ENCODE measurements at places on chromosomes 1 and 21. TPM values are rescaled to one million over a fixed set of nuclear protein-coding genes. Genes with fewer than 3 reads are reported as not detected.

DNA sequence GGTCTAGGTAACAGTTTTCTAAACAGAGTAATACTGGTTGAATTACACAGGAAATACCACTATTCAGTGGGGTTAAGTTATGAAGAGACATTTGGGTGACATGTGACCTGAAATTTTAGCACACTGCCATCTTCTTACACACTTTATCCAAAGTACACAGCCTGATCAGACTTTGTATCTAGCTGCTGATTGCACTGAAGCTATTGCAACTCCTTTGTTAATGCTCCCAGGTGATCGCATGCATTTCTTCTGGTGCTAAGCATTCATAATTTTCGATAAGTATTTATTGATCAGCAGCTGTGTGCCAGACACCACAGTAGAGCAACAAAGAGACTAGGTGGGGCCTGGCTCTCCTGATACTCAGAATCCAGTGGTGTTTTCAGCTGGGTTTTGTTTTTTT is 52.4 kb downstream of the AK4 start:
- no peaks in the 10 kb centered on the region for H3K36me3 ChIP-seq
- no peak for DNase-seq
- H3K27ac ChIP-seq, result no peak overlapping the region
- no peak overlapping the region for H3K4me3 ChIP-seq

GRCh38 chr1:152347116-152347728 is 12.6 kb downstream of the FLG2 start:
- peak; percentile 61 for DNase-seq
- no peak overlapping the region for H3K4me3 ChIP-seq
- H3K4me1 ChIP-seq, result peaks cover 21% of the 10 kb centered on the region

DNA sequence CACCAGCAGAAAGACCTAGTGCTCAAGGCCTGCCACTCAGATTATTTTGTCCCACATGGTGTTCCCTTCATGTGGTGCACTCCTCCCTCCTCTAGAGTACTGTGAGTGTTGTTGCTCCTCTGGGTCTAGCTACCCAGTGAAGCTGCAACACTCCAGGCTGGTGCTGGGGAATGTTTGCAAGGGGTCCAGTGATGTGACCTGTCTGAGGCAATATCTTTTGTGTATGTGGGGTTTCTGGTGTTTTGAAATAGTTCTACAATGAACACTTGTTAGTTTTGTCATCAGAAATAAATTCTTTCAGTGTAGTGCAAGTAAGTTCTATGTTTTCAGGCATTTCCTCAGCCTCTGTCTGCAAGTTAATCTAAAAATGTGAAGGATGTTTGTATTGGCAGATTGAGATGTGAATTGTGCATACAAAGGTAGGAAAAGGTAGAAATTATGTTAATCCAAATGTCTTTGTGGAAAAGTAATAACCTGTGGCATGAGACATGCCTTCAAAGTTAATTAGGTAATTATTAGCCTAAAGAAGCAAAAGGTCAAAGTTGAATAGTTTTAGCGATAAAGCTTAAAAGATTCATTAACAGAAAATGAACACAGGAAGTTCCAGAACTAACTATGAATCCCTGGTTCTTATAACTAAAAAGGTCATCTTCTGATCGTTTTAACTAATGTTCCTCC is 616.8 kb downstream of the LTN1 start:
- no peaks in the 10 kb centered on the region for H3K27me3 ChIP-seq
- H3K36me3 ChIP-seq, result no peaks in the 10 kb centered on the region
- 0 out of 2 replicates have a peak, but pooled peaks cover 8% of the 10 kb centered on the region for H3K4me1 ChIP-seq
- H3K4me3 ChIP-seq, result no peak overlapping the region

- no peaks in the 10 kb centered on the region for H3K4me1 ChIP-seq
- H3K27ac ChIP-seq, result no peak overlapping the region
- DNase-seq, result no peak
These were observed 70.4 kb upstream of the ABCG1 start for GRCh38 chr21:42148584-42148983.

The OPTC gene
- total RNA-seq, result not detected

The GNG4 gene
- 0.32 TPM for total RNA-seq

DNA sequence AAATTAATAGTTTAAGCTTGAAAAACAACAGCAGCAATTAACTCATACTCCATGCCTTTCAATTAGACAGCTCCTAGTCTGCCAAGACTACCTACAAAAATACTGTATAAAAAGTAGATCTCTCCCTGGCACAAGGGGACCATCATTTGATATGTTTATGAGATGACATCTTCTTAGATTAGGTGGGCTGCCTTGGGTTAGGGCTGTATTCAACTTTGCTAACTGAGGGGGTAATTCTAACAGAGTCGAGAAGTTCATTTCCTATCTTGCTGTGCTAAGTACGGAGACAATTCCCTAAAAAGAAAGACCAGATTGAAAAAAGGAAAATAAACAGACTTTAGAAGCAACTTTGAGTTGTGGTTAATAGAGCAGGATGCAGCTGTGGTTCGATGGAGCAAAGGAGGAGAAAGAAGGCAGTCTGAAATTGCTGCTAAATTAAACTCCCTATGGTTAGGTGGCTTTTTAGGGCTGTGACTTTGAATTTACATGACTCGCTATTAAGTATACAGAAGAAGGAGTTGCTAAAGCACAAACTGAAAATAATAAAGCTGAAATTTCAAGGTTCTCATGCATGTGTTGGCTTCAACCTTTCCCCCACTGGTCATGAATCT is 75.4 kb downstream of the CDC7 start:
- H3K27me3 ChIP-seq, result no peaks in the 10 kb centered on the region
- H3K4me3 ChIP-seq, result no peak overlapping the region
- H3K4me1 ChIP-seq, result peaks cover 11% of the 10 kb centered on the region
- DNase-seq, result no peak
- H3K27ac ChIP-seq, result no peak overlapping the region

The S100A2 gene
- total RNA-seq, result 9.0 TPM

- no peaks in the 10 kb centered on the region for H3K36me3 ChIP-seq
- 0 out of 2 replicates have a peak, but pooled peaks cover 6% of the 10 kb centered on the region for H3K4me1 ChIP-seq
- H3K4me3 ChIP-seq, result no peak overlapping the region
- no peaks in the 10 kb centered on the region for H3K27me3 ChIP-seq
These were observed 2.0 kb downstream of the AGRN start for GRCh38 chr1:1021920-1022259.

The EPS8L3 gene
- not detected for total RNA-seq

The MSH4 gene
- not detected for total RNA-seq

GRCh38 chr21:14241297-14241696 is 25.3 kb downstream of the RBM11 start:
- no peaks in the 10 kb centered on the region for H3K27me3 ChIP-seq
- H3K4me1 ChIP-seq, result no peaks in the 10 kb centered on the region
- no peak overlapping the region for H3K4me3 ChIP-seq
- H3K27ac ChIP-seq, result no peak overlapping the region
- no peaks in the 10 kb centered on the region for H3K36me3 ChIP-seq

GRCh38 chr1:63523738-63524137 is 413 bp downstream of the EFCAB7 start:
- no peaks in the 10 kb centered on the region for H3K36me3 ChIP-seq
- H3K4me3 ChIP-seq, result peak overlapping the region; percentile 97
- peak; percentile 54 for DNase-seq
- H3K27ac ChIP-seq, result peak overlapping the region; percentile 97
- peaks cover 13% of the 10 kb centered on the region for H3K4me1 ChIP-seq

DNA sequence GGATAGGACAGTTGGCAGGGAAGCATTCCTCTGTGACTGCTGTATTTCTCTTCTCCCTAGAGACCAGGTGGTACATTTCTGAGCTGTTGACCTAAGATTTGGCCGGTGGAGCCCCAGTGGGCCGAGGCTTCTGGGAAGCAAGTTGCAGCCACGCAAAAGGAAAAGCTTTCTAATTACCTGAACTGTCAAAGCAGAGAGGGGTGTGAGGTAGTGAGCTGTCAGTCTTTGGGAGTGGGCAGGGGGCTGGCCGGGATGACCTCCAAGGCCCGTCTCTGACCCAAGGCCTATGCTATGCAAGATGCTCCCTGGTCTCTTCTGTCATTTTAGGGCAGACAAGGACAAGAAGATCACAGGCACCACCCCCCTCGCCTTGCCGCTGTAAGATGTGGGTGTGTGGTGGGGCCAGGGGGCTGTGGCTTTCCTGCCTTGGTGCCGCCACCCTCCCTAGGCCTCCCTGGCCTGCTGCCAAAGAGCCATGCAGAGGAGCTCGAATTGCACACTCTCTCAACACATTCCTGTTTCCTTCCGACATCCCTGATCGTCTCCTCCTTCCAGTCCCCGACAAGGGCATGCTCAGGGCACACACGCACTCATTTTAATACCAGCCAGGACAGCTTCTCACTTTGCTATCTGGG is 7.7 kb downstream of the PADI1 start:
- peaks cover 2% of the 10 kb centered on the region for H3K27me3 ChIP-seq
- DNase-seq, result peak; percentile 56
- H3K4me1 ChIP-seq, result peaks cover 18% of the 10 kb centered on the region
- no peak overlapping the region for H3K27ac ChIP-seq
- no peak overlapping the region for H3K4me3 ChIP-seq
- H3K36me3 ChIP-seq, result no peaks in the 10 kb centered on the region

GRCh38 chr1:215986401-215986800 is 419.3 kb downstream of the KCTD3 start:
- no peak overlapping the region for H3K27ac ChIP-seq
- no peak overlapping the region for H3K4me3 ChIP-seq
- H3K36me3 ChIP-seq, result no peaks in the 10 kb centered on the region

The ATXN7L2 gene
- 2.1 TPM for total RNA-seq

The TFF2 gene
- not detected for total RNA-seq

- no peak overlapping the region for H3K27ac ChIP-seq
- peaks cover 23% of the 10 kb centered on the region for H3K4me1 ChIP-seq
- peak; percentile 44 for DNase-seq
- no peak overlapping the region for H3K4me3 ChIP-seq
- H3K36me3 ChIP-seq, result no peaks in the 10 kb centered on the region
These were observed 569.4 kb upstream of the ADAMTS5 start for GRCh38 chr21:27536319-27536718.

The LRRC38 gene
- total RNA-seq, result not detected

GRCh38 chr1:103516693-103517092 is 8.8 kb upstream of the RNPC3 start:
- no peak overlapping the region for H3K4me3 ChIP-seq
- peaks cover 19% of the 10 kb centered on the region for H3K4me1 ChIP-seq
- no peaks in the 10 kb centered on the region for H3K27me3 ChIP-seq
- DNase-seq, result peak; percentile 45
- no peaks in the 10 kb centered on the region for H3K36me3 ChIP-seq
- no peak overlapping the region for H3K27ac ChIP-seq

GRCh38 chr1:50978144-50978851 is 8.3 kb downstream of the CDKN2C start:
- H3K27ac ChIP-seq, result peak overlapping the region; percentile 83
- no peaks in the 10 kb centered on the region for H3K27me3 ChIP-seq
- H3K4me1 ChIP-seq, result peaks cover 27% of the 10 kb centered on the region
- H3K4me3 ChIP-seq, result peak overlapping the region; percentile 82
- peak; percentile 86 for DNase-seq

GRCh38 chr1:12447307-12447706 is 170.7 kb downstream of the DHRS3 start:
- H3K27me3 ChIP-seq, result no peaks in the 10 kb centered on the region
- H3K4me1 ChIP-seq, result peaks cover 42% of the 10 kb centered on the region
- DNase-seq, result peak; percentile 92
- H3K27ac ChIP-seq, result peak overlapping the region; percentile 94

- H3K4me1 ChIP-seq, result peaks cover 21% of the 10 kb centered on the region
- peak; percentile 41 for DNase-seq
- no peaks in the 10 kb centered on the region for H3K27me3 ChIP-seq
- no peaks in the 10 kb centered on the region for H3K36me3 ChIP-seq
These were observed 152.8 kb downstream of the PPP1R12B start for GRCh38 chr1:202501281-202501680.

The ARHGEF11 gene
- 26.6 TPM for total RNA-seq

- no peak for DNase-seq
- peaks cover 19% of the 10 kb centered on the region for H3K27me3 ChIP-seq
- H3K36me3 ChIP-seq, result no peaks in the 10 kb centered on the region
- H3K4me3 ChIP-seq, result no peak overlapping the region
- H3K4me1 ChIP-seq, result peaks cover 7% of the 10 kb centered on the region
- H3K27ac ChIP-seq, result no peak overlapping the region
These were observed 95.0 kb upstream of the COL6A1 start for GRCh38 chr21:45886610-45887026.

GRCh38 chr21:40060083-40060677 is 192.9 kb downstream of the PCP4 start:
- no peaks in the 10 kb centered on the region for H3K27me3 ChIP-seq
- no peak for DNase-seq
- H3K36me3 ChIP-seq, result no peaks in the 10 kb centered on the region
- H3K4me3 ChIP-seq, result no peak overlapping the region
- H3K4me1 ChIP-seq, result no peaks in the 10 kb centered on the region

DNA sequence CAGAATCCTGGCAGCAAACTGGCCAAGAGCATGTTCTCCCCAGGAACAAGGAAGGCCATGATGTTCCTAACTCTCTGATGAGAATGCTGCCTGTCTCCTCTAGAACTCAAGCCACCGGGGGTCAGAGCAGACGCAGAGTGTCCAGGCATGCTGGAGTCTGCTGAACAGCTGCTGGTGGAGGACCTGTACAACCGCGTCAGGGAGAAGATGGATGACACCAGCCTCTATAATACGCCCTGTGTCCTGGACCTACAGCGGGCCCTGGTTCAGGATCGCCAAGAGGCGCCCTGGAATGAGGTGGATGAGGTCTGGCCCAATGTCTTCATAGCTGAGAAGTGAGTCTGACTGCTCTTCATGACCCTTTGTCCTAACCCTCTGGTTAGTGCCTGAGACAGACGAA is 23.4 kb downstream of the STYXL2 start:
- H3K4me1 ChIP-seq, result no peaks in the 10 kb centered on the region
- no peak overlapping the region for H3K4me3 ChIP-seq
- H3K36me3 ChIP-seq, result no peaks in the 10 kb centered on the region
- H3K27me3 ChIP-seq, result peaks cover 39% of the 10 kb centered on the region

The IRF6 gene
- total RNA-seq, result 1.6 TPM

DNA sequence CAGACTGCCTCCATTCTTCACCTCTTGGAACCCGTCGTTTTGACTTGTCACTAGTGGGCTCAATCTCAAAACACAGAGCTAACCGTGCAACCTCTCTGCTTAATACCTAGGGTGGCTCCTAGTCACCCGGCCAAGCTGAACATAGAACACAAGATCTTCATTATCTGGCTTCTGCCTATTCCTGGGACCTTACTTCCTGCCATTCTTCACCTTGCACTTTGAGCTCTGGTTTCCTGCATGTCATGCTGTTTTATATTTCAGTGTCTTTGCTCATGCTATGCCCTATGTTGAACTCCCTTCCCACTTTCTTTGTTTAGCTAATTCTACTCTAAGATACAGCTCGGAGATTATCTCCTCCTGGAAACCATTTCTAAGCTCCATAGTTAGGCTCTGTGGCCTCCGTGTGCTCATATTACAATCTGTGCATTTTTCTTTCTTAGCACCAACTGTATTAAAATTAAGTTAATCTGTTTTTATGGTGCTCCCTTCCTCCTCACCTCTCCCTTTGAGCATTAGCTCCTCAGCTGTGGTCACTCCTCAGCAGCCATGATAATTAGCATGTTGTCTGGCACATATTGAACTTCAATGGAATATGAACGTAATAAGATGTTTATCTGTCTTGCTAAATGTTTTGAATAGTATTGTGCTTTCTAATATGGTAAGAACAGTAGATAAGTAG is 13.1 kb downstream of the GPSM2 start:
- no peak overlapping the region for H3K27ac ChIP-seq
- no peak overlapping the region for H3K4me3 ChIP-seq
- no peaks in the 10 kb centered on the region for H3K27me3 ChIP-seq
- H3K36me3 ChIP-seq, result no peaks in the 10 kb centered on the region
